ENCODE measurements at places on chromosomes 16 and 17.

GRCh38 chr16:66081775-66082366, 284.6 kb upstream of the CDH5 start:
- DNase-seq: no peak

DNA sequence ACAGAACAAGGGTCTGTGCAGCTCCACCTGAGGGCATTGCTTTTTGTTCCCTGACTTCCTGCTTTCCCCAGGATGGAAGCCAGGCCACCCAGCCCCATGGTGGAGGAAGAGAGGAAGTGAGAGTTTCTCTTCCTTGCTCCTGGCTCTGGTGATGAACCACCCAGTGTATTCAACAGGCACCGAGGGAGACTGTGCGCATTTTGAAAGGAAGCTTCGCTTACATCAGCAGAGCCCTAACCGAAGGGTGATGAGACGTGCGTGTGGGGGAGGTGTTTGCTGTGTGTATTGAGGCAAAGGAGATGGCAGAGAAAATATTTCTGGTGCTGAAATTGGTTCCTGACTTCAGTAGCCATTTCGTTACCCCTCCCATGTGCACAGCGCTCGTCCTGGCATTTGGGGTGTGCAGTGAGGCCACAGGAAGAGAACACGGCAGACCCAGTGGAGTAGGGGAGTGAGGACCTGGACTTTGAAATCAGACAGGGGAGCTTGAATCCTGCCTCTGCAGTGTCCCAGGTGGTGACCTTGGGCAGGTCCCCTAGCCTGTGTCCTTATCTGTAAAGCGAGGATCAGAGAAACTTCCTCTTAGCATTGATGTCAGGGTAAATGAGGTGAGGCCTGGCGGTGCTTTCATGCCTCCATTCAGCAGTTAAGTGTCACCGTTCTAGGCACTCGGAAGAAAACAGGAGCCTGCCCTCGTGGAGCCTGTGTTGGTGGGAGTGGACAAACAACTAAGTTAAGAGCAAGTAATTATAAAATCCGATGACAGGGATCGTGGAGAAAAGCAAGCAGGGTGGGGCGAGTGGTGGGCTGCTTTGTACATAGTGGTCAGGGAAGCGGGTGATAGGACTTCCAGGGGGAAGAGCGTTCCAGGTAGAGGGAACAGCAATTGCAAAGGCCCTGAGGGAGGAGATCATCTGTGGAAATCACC, 7.4 kb downstream of the CMIP start:
- DNase-seq: no peak

DNA sequence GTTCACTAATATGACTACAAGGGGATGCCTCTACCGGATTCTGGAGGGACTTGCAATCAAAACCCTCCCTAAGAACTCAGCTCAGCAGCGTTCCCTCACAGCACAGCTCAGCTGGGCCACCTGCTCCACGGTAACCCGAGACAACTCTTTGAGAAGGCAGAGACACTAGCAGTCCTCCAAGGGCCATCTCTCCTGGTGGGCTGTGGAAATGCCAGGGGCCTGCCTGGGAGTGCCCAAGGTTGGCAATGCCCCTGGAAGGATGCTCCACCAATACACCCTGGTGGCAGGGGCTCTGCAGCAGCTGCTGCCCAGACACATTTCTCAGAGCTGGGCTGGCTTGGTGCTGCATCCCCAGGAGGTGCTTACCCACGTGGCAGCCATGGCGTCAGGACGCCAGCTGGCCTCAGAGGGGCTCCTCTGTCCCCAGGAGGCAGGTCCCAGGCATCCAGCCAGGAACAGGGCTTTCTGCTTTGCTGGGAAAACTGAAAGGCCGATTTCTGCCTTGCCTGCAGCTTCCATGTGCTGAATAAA, 16.5 kb downstream of the CDIP1 start:
- no peak for DNase-seq

- DNase-seq: no peak
Observed at GRCh38 chr17:77872714-77873499, 85.6 kb upstream of the TNRC6C start.

- DNase-seq: no peak
Observed at GRCh38 chr16:85836706-85837582, 37.4 kb downstream of the COX4I1 start.

DNA sequence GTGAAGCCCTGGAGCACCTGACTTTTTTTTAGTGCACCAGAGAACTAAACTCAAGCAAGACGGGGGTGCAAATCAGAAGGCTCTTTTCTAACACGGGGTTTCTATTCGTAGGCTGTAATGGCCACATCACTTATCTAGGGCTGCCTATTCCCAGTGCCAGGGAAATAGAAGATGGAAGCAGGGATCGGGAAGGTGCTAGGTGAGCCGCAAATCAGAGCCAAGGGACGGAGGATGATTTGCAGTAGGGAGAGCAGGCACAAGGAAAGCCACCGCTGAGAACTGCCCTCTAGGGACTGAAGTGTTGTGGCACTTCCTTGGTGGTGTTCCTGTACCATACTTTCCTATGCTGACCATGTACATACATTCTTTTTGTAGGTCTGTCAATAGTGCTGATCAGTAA, 7.8 kb upstream of the SLC46A1 start:
- no peak for DNase-seq

DNA sequence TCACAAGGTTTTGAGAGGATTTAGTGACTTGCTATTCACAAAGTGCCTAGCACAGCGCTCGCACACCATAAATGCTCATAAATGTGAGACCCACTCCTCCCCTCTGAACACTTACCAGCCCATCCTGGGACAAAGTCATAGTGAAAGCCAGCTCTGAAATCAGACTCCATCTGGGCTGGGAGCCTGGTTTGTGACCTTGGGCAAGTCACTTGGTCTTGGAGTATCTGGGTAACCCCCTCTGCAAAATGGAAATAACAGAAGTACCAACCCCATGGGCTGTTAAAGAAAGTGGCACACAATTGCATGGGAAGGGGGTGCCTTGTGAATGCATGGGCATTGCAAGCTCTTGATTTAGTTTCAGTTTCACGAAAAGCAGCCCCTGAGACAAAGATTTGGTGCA, 104.7 kb upstream of the CDH5 start:
- DNase-seq: no peak

- no peak for DNase-seq
Observed at GRCh38 chr16:49510654-49511305, 137.2 kb downstream of the C16orf78 start.

- no peak for DNase-seq
Observed at GRCh38 chr17:79298799-79299198, 224.2 kb downstream of the ENGASE start.

DNA sequence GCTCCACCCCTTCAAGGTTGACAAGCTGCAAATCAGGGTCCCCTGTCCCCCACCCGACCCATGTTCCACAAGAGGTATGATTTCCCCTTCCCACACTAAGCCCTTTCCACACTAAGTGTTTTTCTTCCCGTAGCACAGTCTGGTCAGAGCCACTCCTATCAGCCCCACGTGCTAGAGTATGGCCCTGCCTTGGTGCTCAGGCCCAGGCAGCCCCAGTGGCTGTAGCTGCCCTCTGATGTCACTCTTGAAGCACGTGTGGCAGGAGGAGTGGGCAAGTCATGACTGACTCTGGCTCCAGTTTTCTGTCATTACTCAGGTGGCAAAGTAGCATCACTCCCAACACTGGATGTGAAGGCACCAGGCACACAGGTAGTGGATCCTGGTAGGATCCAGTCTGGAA, 35.4 kb upstream of the ERN1 start:
- DNase-seq: no peak

- no peak for DNase-seq
Observed at GRCh38 chr17:38357486-38358123, 6.0 kb downstream of the SOCS7 start.

- no peak for DNase-seq
Observed at GRCh38 chr17:41731836-41732235, 2.6 kb downstream of the HAP1 start.

GRCh38 chr17:7803981-7804380, 30.0 kb upstream of the KDM6B start:
- DNase-seq: no peak

DNA sequence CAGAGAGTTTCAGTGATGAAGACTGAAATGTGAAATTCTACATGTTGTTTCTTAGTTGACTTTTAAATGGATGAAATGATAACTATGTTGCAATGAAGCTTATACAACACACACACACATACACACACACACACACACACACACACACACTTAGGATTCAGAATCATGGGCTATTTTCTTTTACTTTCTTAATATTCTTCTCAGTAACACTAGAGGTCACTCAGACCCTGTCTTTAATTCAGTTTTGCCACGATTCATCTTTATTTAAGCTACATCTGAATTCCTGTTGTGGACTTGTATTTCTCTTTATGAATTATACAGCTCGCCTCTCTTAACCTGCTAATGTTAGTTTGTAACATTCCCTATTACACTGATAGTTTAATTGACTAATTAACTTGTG, 109.6 kb upstream of the GOT2 start:
- DNase-seq: no peak

- no peak for DNase-seq
Observed at GRCh38 chr16:360698-361336, 8.3 kb upstream of the AXIN1 start.

GRCh38 chr17:17774009-17774881, 62.5 kb downstream of the SREBF1 start:
- no peak for DNase-seq

DNA sequence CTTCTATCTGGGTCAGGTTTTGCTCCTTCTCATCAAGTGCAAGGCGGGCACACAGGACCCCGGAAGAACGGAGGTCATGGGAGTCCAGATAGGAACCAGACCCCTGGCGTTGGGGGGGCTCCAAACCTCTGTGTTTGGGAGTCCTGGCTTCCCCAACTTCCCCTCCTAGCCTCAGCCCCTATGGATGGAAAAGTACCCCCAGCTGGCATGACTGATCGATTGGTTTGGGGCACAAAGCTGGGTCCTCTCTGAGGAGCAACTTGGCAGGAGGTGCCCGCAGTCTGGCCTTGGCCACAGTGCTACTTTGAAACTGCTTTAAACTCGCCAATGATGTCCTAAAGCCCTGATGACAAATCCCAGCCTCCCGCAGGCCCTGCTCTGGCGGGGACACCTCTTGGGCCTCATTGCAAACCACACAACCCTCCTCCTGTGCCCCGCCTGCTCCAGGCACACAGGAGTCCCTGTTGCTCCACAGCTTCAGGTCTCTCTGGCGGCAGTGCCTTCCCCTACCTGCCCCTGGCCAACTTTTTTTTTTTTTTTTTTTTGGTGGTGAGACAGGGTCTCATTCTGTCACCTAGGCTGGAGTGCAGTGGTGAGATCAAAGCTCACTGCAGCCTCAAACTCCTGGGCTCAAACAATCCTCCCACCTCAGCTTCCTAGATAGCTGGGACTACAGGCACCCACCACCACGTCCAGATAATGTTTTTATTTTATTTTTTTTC, 38.0 kb upstream of the SNN start:
- DNase-seq: no peak

- DNase-seq: peak; percentile 79
Observed at GRCh38 chr17:79388556-79389295, 222.1 kb downstream of the RBFOX3 start.

DNA sequence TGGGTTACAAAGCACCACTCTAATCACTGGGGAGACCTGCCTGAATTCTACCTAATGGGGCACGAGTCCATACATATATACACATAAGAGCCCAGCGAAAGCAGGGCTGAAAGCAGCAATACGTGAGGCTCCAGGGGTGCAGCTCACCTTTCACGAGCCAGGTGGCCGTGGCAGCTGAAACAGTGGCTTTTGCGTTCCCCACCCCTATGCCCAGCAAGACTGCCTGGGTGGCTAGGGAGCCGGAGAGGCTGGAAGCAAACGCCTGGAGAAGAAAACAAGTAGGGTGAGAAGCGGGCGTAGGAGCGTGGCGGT, 618 bp downstream of the RUSF1 start:
- no peak for DNase-seq

- DNase-seq: no peak
Observed at GRCh38 chr16:58506241-58507194, 6.6 kb downstream of the NDRG4 start.

GRCh38 chr16:72876221-72876620, 171.7 kb downstream of the ZFHX3 start:
- DNase-seq: no peak

GRCh38 chr16:82070656-82071369, 35.8 kb downstream of the HSD17B2 start:
- no peak for DNase-seq

GRCh38 chr17:69672924-69673323, 258.4 kb downstream of the MAP2K6 start:
- DNase-seq: no peak

GRCh38 chr16:84730406-84731106, 30.8 kb downstream of the USP10 start:
- DNase-seq: no peak

- no peak for DNase-seq
Observed at GRCh38 chr17:4789701-4789950, 862 bp downstream of the GLTPD2 start.

DNA sequence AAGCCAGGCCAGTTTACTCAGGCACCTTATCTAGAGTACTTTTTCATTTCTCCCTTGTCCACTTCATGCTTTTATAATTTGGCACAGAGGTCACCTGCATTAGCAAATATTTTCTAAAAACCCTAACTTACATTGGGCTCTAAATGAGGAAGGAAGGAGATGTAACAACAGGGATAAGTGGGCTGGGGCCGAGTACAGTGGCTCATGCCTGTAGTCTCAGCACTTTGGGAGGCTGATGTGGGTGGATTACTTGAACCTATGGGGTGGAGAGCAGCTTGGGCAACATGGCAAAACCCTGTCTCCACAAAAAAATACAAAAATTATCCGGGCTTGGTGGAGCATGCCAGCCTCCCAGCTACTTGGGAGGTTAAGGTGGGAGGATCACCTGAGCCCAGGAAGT, 55.9 kb downstream of the TMEM100 start:
- no peak for DNase-seq

GRCh38 chr16:58614212-58614611, 15.4 kb downstream of the CNOT1 start:
- DNase-seq: no peak

- no peak for DNase-seq
Observed at GRCh38 chr17:3167574-3167973, 29.7 kb upstream of the OR1A2 start.

DNA sequence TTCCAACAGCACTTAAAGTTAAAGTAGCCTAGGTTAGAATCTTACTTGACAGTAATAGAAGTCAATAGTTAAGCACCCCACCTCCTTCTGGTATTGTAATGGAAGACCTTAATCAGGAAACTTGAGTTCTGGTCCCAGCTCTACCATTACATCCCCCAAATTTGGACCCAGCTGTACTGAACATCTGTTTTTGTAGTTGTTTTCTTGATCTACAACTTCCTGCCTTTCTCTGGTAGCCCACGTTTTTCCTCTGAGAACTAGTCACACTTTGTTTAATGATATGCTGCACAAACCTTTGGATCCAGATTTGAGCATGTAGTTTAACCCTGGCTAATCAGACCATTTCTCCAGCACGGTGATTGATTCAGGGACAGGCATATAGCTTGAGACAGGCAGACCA, 505.0 kb downstream of the HS3ST4 start:
- DNase-seq: no peak

GRCh38 chr17:36136439-36136838, 32.8 kb downstream of the CCL4 start:
- no peak for DNase-seq

GRCh38 chr16:29926711-29927052, 656 bp upstream of the KCTD13 start:
- peak; percentile 22 for DNase-seq

Data from nephron progenitor cell (in vitro differentiated cells).